ENCODE measurements at places on chromosomes 1 and 21.

- no peak for DNase-seq
These were observed 77.1 kb downstream of the PAX7 start for GRCh38 chr1:18707696-18708257.

DNA sequence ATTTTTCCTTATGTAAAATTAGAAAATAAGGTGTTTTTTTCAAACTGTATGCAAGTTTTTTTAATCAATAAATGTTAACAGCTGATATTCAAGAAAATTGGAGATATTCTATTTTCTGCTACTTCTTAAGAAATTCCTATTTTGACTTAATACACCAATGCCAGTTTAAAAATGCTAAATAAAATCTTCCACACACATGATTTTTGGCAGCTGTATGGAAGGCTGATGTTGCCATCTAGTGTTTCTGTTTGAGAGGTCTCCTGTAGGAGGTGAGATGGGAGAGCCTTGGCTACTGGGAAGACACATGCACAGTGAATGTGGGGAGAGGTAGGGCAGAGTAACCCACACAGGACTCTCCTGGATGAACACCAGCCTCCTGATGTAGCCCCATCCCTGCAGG lies 29.2 kb upstream of the OR2B11 start:
- no peak for DNase-seq

GRCh38 chr1:20711285-20712214 lies 6.3 kb downstream of the KIF17 start:
- no peak for DNase-seq

GRCh38 chr1:20615946-20616846 lies 17.1 kb upstream of the PINK1 start:
- DNase-seq: no peak

DNA sequence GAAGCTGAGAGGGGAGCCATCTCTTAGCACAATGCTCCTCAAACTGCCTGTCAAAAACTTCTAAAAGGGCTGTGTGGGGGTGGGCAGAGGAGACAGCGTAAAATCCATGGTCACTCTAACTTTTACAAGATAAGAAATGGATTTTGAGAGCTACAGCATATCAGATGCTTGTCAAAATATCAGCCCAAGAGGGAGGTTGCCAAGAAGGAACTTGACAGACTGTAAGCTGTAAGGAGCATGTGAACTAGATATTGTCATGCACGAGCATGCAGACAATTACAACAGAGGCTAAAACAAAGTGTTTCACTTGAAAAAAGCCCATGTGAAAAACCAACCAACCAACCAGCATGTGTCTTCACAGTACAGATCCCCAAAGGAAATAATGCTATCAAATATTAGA lies 107.3 kb upstream of the B3GALT2 start:
- DNase-seq: no peak

DNA sequence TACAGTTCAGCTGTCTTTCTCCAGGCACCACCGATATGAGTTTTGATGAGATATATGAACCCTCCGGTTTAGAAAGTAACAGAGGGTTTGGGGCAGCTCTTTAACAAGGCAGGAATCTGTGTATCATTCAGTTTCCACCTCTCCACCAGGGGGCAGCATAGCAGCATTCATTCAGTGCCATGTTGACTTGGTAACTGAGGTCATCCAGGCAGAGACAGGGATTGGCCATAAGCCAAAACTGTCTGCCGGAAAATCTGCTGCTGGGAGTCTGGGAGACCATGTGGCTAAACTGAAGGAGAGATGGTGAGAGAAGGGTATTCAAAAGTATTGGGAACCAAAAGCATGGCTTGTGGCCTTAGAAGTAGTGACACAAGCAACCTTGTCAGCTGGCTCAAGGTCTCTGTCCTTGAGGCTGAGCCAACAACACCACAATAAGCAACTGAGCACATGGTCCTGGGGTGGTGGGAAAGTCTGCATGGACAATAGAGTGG lies 98.5 kb downstream of the LMX1A start:
- no peak for DNase-seq

DNA sequence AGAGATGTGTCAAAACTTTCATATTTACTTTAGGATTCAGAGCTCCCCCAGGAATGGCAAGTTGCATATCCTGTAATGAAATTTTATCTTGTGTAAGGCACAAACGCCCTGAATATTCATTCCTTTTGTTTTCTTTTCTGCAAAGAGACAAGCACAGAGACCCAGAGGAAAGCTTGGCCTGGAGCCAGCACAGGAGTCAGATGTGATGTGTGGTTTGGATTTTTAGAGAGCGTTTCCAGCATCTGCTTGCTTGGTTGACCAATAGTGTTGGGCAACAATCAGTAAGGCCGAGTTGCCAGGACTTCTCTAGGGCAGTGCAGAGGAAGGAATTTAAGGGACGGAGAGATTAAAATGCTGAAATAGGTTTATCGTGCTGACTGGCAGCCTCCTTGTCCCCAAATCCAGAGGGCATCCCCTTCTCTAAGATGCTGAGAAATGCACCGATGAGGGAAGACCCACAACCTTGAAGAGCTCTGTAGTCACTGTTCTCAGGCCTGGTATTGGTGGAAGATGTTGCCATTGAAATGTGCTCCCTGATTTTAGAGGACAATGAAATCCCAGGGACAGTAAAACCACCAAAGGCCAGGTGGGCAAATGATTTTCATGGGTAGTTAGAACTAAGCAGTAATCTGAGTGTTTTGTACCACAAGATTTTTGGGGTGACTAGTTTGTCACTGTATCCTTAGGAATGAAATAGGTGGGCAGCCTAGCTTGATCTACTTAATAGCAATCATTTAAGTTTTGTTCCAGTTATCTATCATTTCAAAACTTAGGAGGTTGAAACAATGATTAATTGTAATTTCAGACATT lies 37.9 kb upstream of the RHOU start:
- no peak for DNase-seq

- DNase-seq: no peak
These were observed 844 bp downstream of the NIBAN1 start for GRCh38 chr1:184973272-184974055.

DNA sequence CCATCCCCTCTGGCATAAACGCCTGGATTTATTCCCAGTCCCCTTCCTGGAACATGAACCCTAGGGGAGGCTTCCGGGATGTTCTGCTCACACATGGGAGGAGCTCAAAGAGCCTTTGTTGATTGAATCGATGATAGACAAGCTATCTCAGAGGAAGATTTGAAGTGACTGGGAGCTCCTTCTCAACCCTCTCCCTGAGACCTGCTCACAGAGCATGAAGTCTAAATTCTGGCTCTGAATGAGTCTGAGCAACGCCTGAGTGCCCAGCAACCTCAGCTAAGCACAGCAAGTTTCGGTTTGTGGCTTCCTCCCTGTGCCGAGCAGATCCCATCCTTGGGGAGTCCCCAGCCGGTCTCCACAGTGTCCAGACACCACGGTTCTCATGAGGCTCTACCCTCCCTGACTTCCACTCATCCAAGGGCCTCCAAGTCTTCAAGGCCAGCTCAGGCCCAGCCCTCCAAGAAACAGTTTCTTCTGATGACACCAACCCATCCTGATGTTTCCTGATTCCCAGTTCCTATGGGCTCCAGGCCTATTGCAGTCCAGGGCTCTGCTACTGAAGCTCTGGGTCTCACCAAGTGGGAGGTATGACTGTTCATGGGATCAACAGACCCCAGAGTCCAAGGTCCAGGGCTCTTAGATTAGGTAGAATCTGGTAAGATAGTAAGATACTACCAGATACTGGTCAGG lies 190.8 kb downstream of the DYRK1A start:
- no peak for DNase-seq

DNA sequence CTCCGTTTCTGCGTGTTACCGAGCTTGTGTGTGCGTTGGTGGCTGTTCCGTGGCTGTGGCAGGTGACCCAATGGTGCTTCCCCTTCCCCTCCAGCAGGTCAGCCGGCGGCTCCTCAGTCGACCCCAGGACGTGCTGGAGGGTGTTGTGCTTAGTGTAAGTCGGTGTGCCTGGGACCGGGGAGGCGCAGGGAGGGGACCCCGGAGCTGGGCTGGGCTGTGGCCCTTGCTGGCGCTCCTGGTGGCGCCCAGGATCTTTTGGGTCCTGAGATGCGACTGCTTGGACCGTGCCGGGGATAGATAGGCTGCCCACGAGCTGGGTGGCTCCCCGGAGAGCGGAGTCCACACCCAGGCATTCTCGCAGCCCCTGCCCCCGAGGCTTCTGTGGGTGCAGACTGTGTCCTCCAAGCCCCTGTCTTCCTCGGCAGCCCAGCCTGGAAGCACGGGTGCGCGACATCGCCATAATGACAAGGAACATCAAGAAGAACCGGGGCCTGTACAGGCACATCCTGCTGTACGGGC lies 5.9 kb downstream of the ATAD3C start:
- DNase-seq: no peak

DNA sequence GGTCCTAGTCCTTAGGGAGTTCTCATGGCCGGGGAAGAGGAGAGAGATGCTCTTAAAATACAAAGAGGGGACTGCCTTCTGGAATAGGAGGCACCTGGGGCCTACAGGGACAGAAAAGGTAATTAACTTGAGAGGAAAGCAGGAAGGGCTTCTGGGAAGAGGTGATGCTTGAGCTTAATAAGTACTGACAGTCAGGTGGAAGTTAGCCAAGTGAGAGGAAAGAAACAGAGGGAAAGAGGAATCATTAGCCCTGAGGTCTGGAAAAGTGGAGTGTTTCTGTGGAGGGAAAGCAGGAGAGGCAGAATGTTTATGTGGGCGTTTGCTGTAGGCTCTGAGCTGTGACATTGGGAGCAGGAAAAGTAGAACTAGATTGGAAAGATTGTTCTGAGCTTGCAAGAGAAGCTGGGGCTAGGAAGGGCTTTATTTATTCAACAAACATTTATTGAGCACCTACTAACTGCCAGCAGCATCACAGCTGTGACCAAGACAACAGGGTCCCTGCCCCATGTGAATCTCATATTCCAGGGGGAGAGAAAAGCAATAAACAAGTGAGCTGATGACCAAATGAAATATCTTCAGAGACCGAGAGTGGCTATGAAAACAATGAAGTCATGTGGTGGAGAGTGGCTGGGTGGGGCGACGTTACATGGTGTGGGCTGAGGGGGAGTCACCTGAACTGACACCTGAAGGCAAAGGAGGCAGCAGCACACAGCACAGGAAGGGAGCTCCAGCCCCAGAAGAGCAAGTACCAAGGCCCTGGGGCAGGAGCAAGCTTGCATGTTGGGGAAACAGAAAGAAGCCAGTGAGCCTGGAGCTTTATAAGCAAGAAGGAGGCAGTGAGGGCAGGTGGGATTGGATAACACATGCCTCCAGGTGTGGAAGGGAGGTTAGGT lies 4.4 kb upstream of the FNDC5 start:
- DNase-seq: no peak

DNA sequence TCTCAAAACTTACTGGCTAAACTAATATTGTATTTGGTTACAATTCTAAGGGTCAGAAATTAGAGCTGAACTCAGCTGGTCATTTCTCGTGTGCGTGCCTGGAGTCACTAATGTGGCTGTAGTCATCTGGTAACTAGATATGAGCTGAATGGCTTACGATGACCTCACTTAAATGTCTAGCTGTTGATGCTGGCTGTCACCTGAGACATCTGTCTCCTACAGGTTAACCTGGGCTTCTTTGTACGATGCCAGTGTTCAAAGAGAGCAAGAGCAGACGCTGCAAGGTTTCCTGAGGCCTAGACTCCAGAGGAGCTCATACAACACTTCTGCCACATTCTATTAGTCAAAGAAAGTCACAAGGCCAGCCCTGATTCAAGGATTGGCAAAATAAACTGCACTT lies 17.1 kb upstream of the ALG6 start:
- DNase-seq: no peak

DNA sequence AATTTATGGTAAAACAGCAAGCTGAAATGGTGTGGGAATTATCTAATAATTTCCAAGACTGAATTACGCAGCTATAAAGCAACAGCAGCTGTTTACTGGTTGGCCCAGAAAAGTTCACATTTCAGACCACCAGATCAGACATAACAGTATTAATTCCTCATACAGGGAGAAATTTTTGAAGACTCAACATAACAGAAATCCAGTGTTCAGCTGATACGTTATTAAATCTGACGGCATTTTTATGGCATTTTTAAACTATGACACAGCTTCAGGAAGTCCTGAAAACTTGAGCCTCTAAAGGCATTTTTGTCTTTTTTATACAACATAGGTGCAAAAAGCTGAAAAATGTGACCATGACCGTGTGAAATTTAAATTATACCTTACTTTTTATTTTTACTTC lies 91.2 kb downstream of the APP start:
- DNase-seq: no peak

DNA sequence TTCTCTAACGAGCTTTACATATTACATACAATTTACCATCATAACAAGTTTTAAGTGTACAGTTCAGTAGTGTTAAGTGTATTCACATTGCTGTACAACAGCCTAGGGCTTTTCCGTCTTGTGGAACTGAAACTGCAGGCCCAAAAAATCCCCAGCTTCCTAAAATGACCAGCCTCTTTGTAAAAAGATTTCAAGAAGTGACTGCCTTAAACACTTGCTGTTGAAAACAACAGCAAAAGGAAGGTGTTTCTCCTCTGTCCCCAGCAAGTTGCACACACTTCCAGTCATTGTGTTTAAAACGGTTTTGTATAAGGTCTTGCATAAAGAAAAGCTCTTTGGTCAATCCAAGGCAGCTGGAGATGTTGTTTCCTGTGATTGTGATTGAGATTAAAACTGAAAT lies 16.0 kb upstream of the GBP1 start:
- no peak for DNase-seq

GRCh38 chr1:201136355-201137023 lies 9.5 kb upstream of the ASCL5 start:
- DNase-seq: no peak

GRCh38 chr1:228359613-228360532 lies 46.8 kb downstream of the TRIM11 start:
- no peak for DNase-seq

DNA sequence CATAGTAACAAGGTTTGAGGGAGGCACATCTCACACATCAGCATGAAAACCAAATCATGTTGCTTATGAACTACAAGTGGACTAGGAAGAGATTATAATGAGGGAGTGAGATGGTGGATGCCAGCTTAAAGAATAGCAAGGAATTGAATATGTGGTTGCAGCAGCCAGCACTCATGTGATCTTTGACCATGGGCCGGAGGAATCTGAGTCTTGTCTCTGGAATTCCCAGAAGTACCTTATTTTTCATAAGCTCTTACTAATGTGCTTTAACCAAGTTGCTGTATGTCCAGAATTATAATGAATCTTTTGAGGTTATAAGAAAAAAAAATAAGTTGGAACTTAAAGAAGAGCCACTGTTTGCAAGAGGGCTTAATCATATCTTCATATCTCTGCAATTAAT lies 97.0 kb downstream of the DISP1 start:
- DNase-seq: no peak

Measured in hippocampal formation (tissue), 2 donors.